ENCODE measurements at places on chromosomes 2 and 18. TPM values are rescaled to one million over a fixed set of nuclear protein-coding genes. Genes with fewer than 3 reads are reported as not detected.

DNA sequence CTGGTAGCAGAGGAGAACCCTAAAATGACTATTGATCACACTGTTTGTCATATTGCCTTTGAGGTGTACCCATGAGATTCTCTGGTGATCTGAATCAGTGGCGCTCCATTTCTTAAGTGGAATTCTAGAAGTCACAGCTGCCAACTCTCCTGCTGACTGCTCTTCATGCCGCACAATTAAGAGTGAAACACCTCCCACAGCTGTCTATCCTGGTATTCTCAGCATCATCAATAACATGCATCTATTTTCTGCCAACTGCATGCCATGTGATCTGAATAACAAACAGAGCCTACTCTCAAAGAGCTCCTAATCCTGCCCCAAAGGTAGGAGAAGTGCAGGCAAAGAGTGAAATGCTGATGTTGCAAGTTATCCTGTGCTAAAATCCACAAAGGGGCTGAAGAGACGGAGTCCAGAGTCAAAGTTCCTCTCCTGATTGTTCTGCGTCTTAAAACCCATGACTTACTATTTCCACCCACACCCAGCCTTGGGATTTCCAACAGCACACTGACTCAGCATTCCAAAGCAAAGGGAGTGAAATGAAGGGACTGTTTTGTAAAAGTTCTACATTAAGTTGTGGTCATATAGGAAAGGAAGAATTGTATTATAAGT is 13.7 kb upstream of the DAPL1 start:
- H3K27ac ChIP-seq: no peak overlapping the region
- H3K27me3 ChIP-seq: no peaks in the 10 kb centered on the region
- no peaks in the 10 kb centered on the region for H3K4me1 ChIP-seq
- DNase-seq: no peak
- H3K4me3 ChIP-seq: no peak overlapping the region
- H3K36me3 ChIP-seq: no peaks in the 10 kb centered on the region

DNA sequence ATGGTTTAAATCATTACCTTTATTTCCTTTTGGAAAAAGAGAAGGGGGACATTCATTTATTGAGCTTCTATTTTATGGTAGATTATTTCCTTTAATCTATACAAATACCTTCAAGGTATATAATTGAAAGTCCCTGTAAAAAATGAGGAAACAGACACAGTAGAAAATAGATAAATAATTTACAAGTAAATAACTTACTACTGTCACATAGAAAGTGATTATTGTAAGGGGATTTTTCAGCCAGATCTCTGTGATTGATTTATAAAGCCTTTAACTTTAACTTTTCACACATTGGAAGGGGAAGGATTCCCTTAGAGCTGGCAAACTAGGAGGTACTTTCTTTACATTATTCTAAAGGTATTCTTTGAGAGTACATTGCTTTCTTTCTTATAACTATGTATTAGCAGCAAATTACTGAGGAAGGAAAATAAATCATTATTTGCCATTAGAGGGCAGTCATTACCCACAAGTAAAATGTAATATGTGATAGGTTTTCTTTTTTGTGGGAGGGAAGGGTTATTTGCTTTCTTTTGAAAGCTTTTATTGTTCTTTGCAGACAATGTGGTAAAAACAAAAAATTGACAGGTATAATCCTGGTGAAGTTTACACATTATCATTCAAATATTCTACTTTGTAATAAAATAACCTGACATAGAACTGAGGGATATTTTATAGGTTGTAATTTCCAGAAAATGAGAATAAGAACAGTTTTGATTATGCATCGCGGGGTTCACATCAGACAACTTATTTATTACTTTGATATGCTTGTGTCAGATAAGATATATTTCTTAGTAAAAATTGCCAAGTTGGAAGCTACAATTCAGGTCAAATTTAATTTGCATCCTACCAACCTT is 24.8 kb upstream of the RPE start:
- no peak overlapping the region for H3K4me3 ChIP-seq
- no peaks in the 10 kb centered on the region for H3K36me3 ChIP-seq
- peaks cover 12% of the 10 kb centered on the region for H3K27me3 ChIP-seq
- no peak overlapping the region for H3K27ac ChIP-seq
- no peaks in the 10 kb centered on the region for H3K4me1 ChIP-seq

DNA sequence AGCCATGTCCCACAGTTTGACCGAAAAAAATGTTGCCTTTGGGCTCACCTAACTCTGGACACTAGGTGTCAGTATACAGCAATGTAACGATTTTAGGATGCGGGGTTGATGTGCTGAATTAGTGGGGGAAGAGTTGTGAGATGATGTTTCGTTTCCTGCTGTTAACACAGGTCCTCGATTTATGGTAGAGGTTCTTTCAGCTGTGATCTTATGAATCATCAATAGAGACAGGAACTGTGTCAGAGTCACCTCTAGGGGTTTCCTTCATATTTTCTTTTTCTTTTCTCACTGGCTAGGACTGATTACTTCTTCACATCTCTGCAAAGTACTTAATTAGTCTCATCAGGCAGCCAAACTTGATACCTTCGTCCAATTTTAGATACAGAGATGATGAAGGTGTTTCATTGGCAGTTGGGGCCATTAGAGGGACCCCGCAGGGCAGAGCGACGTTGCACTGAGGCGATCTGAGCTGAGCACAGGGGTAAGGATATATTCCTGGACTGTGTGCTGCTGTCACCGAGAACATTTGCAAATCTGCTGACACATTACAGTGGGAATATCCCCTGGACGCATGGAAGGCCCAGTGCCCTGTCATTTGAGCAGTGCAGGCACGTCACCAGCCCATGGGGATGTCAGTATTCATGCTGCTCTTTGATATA is 10.2 kb upstream of the MMADHC start:
- H3K27me3 ChIP-seq: peaks cover 14% of the 10 kb centered on the region
- H3K4me1 ChIP-seq: peaks cover 23% of the 10 kb centered on the region
- peak overlapping the region; percentile 15 for H3K27ac ChIP-seq
- DNase-seq: peak; percentile 38
- H3K4me3 ChIP-seq: no peak overlapping the region

DNA sequence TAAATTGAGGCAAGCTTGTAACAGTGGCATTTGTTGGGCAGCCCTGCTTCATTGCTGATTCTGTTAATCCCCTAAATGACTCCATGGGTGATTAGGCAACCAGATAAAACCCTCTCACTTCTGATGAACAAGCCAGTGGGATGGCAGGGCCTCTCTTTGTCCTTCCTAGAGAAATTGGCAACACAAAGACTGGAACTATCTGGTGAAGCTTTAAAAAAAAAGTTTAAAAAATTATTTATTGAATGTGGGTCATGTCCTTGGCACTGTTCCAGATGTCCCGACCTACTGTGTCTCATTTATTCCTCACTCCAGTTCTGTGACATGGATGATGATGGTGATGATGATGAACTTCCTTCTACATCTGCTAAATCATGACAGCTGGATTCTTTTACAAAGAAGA is 30.8 kb downstream of the NRP2 start:
- no peak overlapping the region for H3K4me3 ChIP-seq
- peaks cover 78% of the 10 kb centered on the region for H3K4me1 ChIP-seq
- H3K27ac ChIP-seq: no peak overlapping the region
- peaks cover 11% of the 10 kb centered on the region for H3K36me3 ChIP-seq
- no peaks in the 10 kb centered on the region for H3K27me3 ChIP-seq
- DNase-seq: no peak

DNA sequence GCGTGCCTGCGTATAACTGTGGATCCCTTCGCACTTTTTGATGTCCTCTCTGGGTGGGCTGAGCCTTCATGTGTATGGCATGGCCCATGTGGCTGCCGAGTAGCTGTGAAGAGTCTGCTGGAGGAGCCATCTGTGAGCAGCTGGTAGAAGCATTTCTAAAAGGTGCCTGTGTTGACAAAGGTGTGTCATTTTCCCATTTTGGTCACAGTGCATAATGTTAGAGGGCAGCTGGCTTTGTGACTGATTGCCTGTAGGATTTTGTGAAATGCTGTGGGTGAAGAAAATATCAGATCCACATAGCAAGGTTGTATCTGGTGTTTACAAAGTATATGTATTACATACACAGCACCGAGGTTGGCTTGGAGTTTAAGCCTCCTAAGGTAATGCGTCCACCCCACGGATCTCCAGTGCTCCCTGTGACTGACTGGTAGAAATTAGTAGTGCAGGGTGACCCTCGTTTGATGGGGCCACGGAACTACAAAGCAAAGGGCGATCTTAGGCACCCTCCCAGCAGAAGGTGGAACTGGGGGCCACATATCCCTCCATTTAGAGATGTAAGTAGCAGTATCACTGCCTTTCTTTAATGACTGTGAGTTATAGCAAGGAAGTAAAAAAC is 16.5 kb downstream of the GATA6 start:
- no peak for DNase-seq
- peaks cover 9% of the 10 kb centered on the region for H3K27me3 ChIP-seq
- H3K4me1 ChIP-seq: no peaks in the 10 kb centered on the region
- H3K36me3 ChIP-seq: no peaks in the 10 kb centered on the region

GRCh38 chr2:127535422-127535901 is at the start of gene MYO7B:
MYO7B (plus strand) TSS chr2:127535683; CDS start chr2:127559723, 24,040 bp downstream.
- H3K4me1 ChIP-seq: no peaks in the 10 kb centered on the region
- peaks cover 45% of the 10 kb centered on the region for H3K27me3 ChIP-seq
- H3K36me3 ChIP-seq: peaks cover 1% of the 10 kb centered on the region
- H3K4me3 ChIP-seq: no peak within 1 kb of the TSS

- H3K4me1 ChIP-seq: no peaks in the 10 kb centered on the region
- DNase-seq: no peak
- H3K27me3 ChIP-seq: peaks cover 8% of the 10 kb centered on the region
- no peak overlapping the region for H3K27ac ChIP-seq
- no peaks in the 10 kb centered on the region for H3K36me3 ChIP-seq
These were observed 109.2 kb downstream of the COPS8 start for GRCh38 chr2:237194906-237195305.

DNA sequence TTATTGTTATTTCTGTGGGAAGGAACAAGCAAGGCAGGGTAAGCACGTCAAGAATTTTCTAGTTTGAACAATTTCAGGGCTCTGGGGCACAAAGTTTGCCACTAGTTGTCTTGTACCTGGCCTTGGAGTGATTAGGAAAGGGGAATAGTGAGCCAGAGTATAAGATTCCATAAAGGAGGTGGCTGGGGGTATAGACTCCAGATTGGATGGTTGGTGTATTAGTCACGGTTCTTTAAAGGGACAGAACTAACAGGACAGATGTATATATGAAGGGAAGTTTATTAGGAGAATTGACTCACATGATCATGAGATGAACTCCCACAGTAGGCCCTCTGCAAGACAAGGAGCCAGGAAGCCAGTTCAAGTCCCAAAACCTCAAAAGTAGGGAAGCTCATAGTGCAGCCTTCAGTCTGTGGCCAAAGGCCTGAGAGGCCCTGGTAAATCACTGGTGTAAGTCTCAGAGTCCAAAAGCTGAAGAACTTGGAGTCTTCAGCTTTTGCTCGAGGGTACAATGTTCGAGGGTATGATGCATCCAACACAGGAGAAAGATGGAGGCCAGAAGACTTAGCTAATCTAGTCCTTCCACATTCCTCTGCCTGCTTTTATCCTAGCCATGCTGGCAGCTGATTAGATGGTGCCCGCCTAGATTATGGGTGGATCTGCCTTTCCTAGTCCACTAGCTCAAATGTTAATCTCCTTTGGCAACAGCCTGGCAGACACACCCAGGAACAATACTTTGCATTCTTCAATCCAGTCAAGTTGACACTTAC is 31.5 kb upstream of the PTPRM start:
- H3K36me3 ChIP-seq: no peaks in the 10 kb centered on the region
- no peak overlapping the region for H3K27ac ChIP-seq
- no peaks in the 10 kb centered on the region for H3K4me1 ChIP-seq
- no peak overlapping the region for H3K4me3 ChIP-seq
- H3K27me3 ChIP-seq: no peaks in the 10 kb centered on the region

DNA sequence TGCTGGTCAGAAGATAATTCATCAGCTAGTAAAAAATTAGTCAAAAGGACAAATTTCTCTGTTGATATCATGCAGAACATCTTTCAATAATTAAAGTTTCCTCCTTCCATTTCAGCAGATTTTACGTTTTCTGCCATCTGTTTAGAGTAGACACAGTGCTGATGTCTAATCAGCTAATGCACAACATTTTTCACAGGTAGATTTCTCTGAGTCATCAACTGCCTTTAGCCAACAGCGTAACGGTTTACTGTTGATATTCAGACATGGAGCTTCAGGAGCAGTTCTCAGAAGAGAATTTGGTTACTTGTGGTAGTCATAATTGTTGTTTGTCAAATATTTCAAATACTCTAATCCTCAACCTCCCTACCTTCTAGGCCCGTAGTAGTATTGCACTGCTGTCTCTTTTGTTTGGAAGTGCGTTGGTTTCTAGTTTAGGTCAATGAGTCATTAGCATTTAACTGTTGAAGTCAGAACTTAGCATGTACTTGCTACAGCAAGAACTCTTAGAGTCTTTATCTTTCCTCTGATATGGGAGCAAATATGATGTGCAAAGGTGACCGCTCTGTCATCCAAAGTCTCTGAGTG is 86.8 kb upstream of the TFPI start:
- H3K4me1 ChIP-seq: no peaks in the 10 kb centered on the region
- no peaks in the 10 kb centered on the region for H3K27me3 ChIP-seq
- H3K27ac ChIP-seq: no peak overlapping the region
- DNase-seq: no peak
- no peak overlapping the region for H3K4me3 ChIP-seq

- H3K4me1 ChIP-seq: peaks cover 16% of the 10 kb centered on the region
- H3K36me3 ChIP-seq: peaks cover 3% of the 10 kb centered on the region
- peak overlapping the region; percentile 41 for H3K27ac ChIP-seq
These were observed 133.7 kb downstream of the COMMD1 start for GRCh38 chr2:62038975-62039771.

GRCh38 chr2:79887747-79888374 is 375.0 kb downstream of the CTNNA2 start:
- no peaks in the 10 kb centered on the region for H3K4me1 ChIP-seq
- DNase-seq: no peak
- no peak overlapping the region for H3K27ac ChIP-seq
- H3K27me3 ChIP-seq: no peaks in the 10 kb centered on the region
- H3K4me3 ChIP-seq: no peak overlapping the region

- H3K27me3 ChIP-seq: no peaks in the 10 kb centered on the region
- H3K36me3 ChIP-seq: no peaks in the 10 kb centered on the region
- DNase-seq: no peak
These were observed 107.7 kb upstream of the PPP1CB start for GRCh38 chr2:28643911-28644334.

GRCh38 chr2:10003206-10004125 is 39.9 kb upstream of the KLF11 start:
- no peak overlapping the region for H3K4me3 ChIP-seq
- H3K36me3 ChIP-seq: no peaks in the 10 kb centered on the region
- H3K27ac ChIP-seq: no peak overlapping the region
- H3K27me3 ChIP-seq: peaks cover 2% of the 10 kb centered on the region
- no peak for DNase-seq
- no peaks in the 10 kb centered on the region for H3K4me1 ChIP-seq

- DNase-seq: no peak
- H3K36me3 ChIP-seq: peaks cover 2% of the 10 kb centered on the region
- H3K4me3 ChIP-seq: peak overlapping the region; percentile 81
- H3K27ac ChIP-seq: no peak overlapping the region
These were observed 4.4 kb upstream of the ZEB2 start for GRCh38 chr2:144524118-144525009.

GRCh38 chr2:83650161-83650560 is 808.9 kb downstream of the SUCLG1 start:
- no peaks in the 10 kb centered on the region for H3K4me1 ChIP-seq
- H3K4me3 ChIP-seq: no peak overlapping the region
- H3K27me3 ChIP-seq: no peaks in the 10 kb centered on the region
- DNase-seq: no peak

GRCh38 chr18:9135081-9135911 is 1.3 kb upstream of the ANKRD12 start:
- peaks cover 46% of the 10 kb centered on the region for H3K4me1 ChIP-seq
- H3K36me3 ChIP-seq: peaks cover 40% of the 10 kb centered on the region
- peak overlapping the region; percentile 99 for H3K27ac ChIP-seq
- peak overlapping the region; percentile 94 for H3K4me3 ChIP-seq

Gene SLC5A7
- total RNA-seq: not detected

Gene TMEM169
- total RNA-seq: 0.93 TPM

Gene ORC2
- total RNA-seq: 63.3 TPM

Gene NFATC1
- total RNA-seq: 102 TPM

Gene CCDC102B
- total RNA-seq: 1.1 TPM

Gene TMEFF2
- not detected for total RNA-seq

Measured in activated T-helper 1 cell treated with anti-CD3 and anti-CD28 coated beads, Interleukin-12 subunit alpha, Interleukin-12 subunit beta, Interleukin-2, Interleukin-4 antibody, amounts not matched to agents 30 ng/mL and 10 ng/mL and 1 ng/mL, durations not matched to agents 14 hours and 24 hours and 36 hours (primary cell).